A673 (cell line): ENCODE measurements at places on chromosomes 2 and 18. TPM values are rescaled to one million over a fixed set of nuclear protein-coding genes. Genes with fewer than 3 reads are reported as not detected.
A peak's percentile ranks its signal among the peaks of the same experiment; 100 is the strongest.

DNA sequence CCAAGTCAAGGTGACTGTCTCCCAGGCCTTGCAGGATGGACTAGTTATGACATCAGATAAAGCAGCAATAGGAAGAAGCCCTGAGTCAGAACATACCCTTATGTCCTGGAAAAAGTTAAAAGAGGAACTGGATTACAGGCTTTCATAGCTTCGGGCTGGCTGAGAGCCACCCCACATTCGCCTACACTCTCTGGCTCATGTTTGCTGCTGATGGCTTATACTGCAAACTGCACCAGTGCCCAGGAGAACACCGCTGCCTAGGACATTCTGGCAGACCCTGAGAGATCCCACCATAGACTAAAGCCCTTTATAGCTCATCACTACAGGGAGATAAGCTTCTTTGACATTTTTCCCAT is 20.3 kb downstream of the SLC8A1 start:
- no peaks in the 10 kb centered on the region for H3K36me3 ChIP-seq
- DNase-seq = no peak
- no peak overlapping the region for H3K4me3 ChIP-seq
- no peak overlapping the region for H3K27ac ChIP-seq
- no peaks in the 10 kb centered on the region for H3K4me1 ChIP-seq
- H3K27me3 ChIP-seq = no peaks in the 10 kb centered on the region

Gene ACTG2
- 0.59 and 2.7 TPM in 2 replicates for total RNA-seq

Gene ZRANB3
- 15.3 and 17.1 TPM in 2 replicates for total RNA-seq

- no peak overlapping the region for H3K4me3 ChIP-seq
- H3K4me1 ChIP-seq = no peaks in the 10 kb centered on the region
These were observed 312.9 kb upstream of the CDH19 start for GRCh38 chr18:66916834-66917233.

DNA sequence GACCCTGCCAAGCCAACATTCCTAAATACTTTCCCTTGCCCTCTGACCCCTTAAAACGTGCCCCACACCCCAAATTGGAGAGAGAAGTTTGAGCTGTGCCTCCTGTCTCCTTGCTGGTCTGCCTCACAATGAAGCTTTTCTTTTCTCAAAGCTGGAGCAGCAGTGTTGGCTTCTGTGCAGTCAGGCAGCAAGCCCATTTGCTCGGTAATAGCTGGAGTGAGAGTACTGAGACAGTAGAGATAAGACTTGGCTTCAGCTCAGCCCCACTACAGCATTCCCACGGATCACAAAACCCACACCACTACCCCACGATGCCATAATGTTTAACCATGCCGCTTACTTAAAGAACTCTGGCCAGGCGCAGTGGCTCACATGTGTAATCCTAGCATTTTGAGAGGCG is 73.0 kb downstream of the NCAPH start:
- no peak overlapping the region for H3K27ac ChIP-seq
- no peaks in the 10 kb centered on the region for H3K36me3 ChIP-seq
- no peaks in the 10 kb centered on the region for H3K27me3 ChIP-seq
- H3K4me3 ChIP-seq = no peak overlapping the region

DNA sequence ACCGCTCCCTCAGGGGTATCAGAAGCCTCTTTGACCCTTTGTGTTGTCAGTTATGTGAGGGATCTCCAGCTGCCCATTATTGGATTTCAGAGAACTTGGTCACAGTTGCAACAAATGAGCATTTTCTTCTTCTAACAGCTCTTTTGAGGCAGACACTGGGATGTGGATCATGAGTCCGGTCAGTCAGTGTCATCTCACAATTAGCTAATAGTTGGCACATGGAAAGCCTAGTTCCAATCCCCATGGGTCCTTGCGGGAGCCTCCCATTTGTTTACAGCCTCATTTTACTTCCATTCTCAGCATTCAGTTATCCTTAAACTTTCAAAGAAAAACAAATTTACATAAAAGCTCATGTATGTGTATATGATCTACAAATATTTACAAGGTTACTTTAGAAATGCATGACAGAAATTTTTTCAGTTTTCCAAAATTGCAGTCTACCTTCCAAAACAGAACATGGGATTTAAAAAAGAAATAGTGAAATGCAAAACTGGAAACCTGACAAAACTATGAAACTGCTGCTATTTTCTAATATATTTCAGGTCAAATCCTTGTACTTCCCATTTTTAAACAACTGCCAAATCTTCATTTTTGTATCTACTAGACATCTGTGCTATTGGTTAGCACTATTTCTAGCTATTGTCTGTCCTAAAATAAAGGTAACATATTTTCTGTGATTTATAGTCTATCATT is 547.1 kb upstream of the ZEB2 start:
- DNase-seq = no peak
- H3K27me3 ChIP-seq = no peaks in the 10 kb centered on the region
- peaks cover 22% of the 10 kb centered on the region for H3K4me1 ChIP-seq
- peak overlapping the region; percentile 60 for H3K27ac ChIP-seq
- H3K4me3 ChIP-seq = no peak overlapping the region

Gene PROKR1
- 15.7 and 19.6 TPM in 2 replicates for total RNA-seq

Gene PROC
- 0.37 TPM in 1 of 2 replicates, not detected in the other for total RNA-seq

Gene FAM161A
- 12.8 and 14.9 TPM in 2 replicates for total RNA-seq

GRCh38 chr2:237348281-237348865 is 65.6 kb downstream of the COL6A3 start:
- no peak overlapping the region for H3K27ac ChIP-seq
- H3K4me1 ChIP-seq = no peaks in the 10 kb centered on the region
- H3K27me3 ChIP-seq = peaks cover 40% of the 10 kb centered on the region

GRCh38 chr2:29074411-29074810 is at the start of gene PCARE:
Gene PCARE, minus strand, starts transcription at chr2:29074523. Its CDS starts 262 bp downstream, at chr2:29074261.
- no peaks in the 10 kb centered on the region for H3K36me3 ChIP-seq
- no peak within 1 kb of the TSS for H3K4me3 ChIP-seq
- DNase-seq = no peak
- H3K27ac ChIP-seq = no peak within 1 kb of the TSS

Gene SERPINB2
- 1.7 and 2.5 TPM in 2 replicates for total RNA-seq

Gene KCNG3
- 1.5 and 1.7 TPM in 2 replicates for total RNA-seq

Gene SF3B1
- 287 and 297 TPM in 2 replicates for total RNA-seq

- no peak overlapping the region for H3K4me3 ChIP-seq
- DNase-seq = no peak
- no peak overlapping the region for H3K27ac ChIP-seq
These were observed 6.2 kb upstream of the MATN3 start for GRCh38 chr2:20018601-20019152.

GRCh38 chr2:187939180-187939579 is 352.5 kb upstream of the GULP1 start:
- H3K27me3 ChIP-seq = no peaks in the 10 kb centered on the region
- no peaks in the 10 kb centered on the region for H3K36me3 ChIP-seq
- no peak overlapping the region for H3K27ac ChIP-seq
- H3K4me3 ChIP-seq = no peak overlapping the region

GRCh38 chr2:218658671-218659257 is 659 bp downstream of the ZNF142 start:
- peaks cover 57% of the 10 kb centered on the region for H3K36me3 ChIP-seq
- H3K27me3 ChIP-seq = no peaks in the 10 kb centered on the region
- peak; percentile 62 for DNase-seq
- peak overlapping the region; percentile 85 for H3K27ac ChIP-seq
- H3K4me1 ChIP-seq = peaks cover 6% of the 10 kb centered on the region

DNA sequence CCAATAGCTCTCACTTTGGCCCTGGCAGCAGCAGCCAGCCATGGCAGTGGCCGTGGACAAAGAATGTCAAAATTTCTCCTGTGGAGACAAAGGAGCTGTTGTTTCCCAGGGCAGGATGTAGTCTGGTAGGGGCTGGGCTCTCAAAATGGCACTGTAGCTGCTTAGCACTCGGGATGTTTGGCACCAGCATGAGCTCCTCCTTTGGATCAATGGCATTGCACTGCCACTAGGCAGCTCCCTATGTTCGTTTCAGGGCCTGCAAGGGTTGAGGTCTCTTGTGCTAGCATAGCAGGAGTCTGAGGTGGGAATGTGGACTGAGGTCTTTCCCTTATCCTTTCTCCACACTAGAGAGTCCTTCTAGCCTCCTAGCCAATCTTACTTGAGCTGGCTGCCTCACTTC is 948.8 kb upstream of the FAM98A start:
- H3K4me1 ChIP-seq = no peaks in the 10 kb centered on the region
- no peak overlapping the region for H3K4me3 ChIP-seq
- no peaks in the 10 kb centered on the region for H3K27me3 ChIP-seq
- H3K36me3 ChIP-seq = no peaks in the 10 kb centered on the region

Gene PTGR3
- total RNA-seq = 6.9 and 7.4 TPM in 2 replicates

Gene MOGAT1
- total RNA-seq = not detected in 2 replicates

- no peak for DNase-seq
- H3K27me3 ChIP-seq = no peaks in the 10 kb centered on the region
- no peaks in the 10 kb centered on the region for H3K4me1 ChIP-seq
- no peak overlapping the region for H3K4me3 ChIP-seq
- no peak overlapping the region for H3K27ac ChIP-seq
These were observed 1549.7 kb upstream of the ACVR2A start for GRCh38 chr2:146295080-146295670.

GRCh38 chr2:25174192-25174861 is 5.9 kb upstream of the POMC start:
- H3K4me3 ChIP-seq = no peak overlapping the region
- H3K4me1 ChIP-seq = no peaks in the 10 kb centered on the region
- H3K27me3 ChIP-seq = peaks cover 18% of the 10 kb centered on the region
- H3K27ac ChIP-seq = no peak overlapping the region

Gene SP110
- total RNA-seq = 11.0 and 11.6 TPM in 2 replicates

Gene HOXD11
- 107 and 123 TPM in 2 replicates for total RNA-seq

DNA sequence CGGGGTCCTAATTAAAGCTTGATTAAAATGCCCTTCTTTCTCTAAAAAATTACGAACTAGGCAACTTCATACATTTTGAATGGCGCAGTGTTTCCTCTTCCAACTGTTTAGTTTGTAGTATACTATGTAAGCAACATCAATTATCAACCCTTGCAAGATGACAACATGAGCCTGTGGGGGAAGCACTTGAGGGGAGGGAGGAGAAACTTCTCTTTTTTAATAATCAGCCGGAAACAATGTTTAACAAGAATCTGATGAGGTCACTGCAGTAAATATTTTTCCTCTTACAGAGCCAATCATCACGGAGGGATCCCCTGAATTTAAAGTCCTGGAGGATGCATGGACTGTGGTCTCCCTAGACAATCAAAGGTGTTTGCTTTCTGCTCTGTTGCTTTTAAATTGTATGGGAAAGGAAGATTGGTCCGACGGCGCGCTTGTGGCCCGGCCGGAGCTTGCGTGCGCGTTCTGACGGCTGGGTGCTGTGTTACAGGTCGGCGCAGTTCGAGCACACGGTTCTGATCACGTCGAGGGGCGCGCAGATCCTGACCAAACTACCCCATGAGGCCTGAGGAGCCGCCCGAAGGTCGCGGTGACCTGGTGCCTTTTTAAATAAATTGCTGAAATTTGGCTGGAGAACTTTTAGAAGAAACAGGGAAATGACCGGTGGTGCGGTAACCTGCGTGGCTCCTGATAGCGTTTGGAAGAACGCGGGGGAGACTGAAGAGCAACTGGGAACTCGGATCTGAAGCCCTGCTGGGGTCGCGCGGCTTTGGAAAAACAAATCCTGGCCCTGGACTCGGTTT is 5.3 kb upstream of the DLX1 start:
- H3K4me3 ChIP-seq = no peak overlapping the region
- H3K4me1 ChIP-seq = peaks cover 20% of the 10 kb centered on the region
- H3K27me3 ChIP-seq = no peaks in the 10 kb centered on the region
- DNase-seq = peak; percentile 49

- no peaks in the 10 kb centered on the region for H3K27me3 ChIP-seq
- DNase-seq = peak; percentile 18
- no peak overlapping the region for H3K4me3 ChIP-seq
- H3K4me1 ChIP-seq = no peaks in the 10 kb centered on the region
- no peaks in the 10 kb centered on the region for H3K36me3 ChIP-seq
- H3K27ac ChIP-seq = no peak overlapping the region
These were observed 279.4 kb downstream of the CCDC178 start for GRCh38 chr18:33161131-33161530.

Gene EPB41L3
- total RNA-seq = 0.20 and 0.86 TPM in 2 replicates

- H3K27me3 ChIP-seq = no peaks in the 10 kb centered on the region
- no peaks in the 10 kb centered on the region for H3K4me1 ChIP-seq
- no peaks in the 10 kb centered on the region for H3K36me3 ChIP-seq
- no peak overlapping the region for H3K4me3 ChIP-seq
These were observed 185.0 kb upstream of the HS6ST1 start for GRCh38 chr2:128503399-128504245.

GRCh38 chr2:71705171-71705960 is 252.0 kb downstream of the DYSF start:
- no peak for DNase-seq
- no peaks in the 10 kb centered on the region for H3K4me1 ChIP-seq
- H3K36me3 ChIP-seq = no peaks in the 10 kb centered on the region
- no peak overlapping the region for H3K27ac ChIP-seq

Gene ARL4C
- 3.0 and 3.5 TPM in 2 replicates for total RNA-seq

DNA sequence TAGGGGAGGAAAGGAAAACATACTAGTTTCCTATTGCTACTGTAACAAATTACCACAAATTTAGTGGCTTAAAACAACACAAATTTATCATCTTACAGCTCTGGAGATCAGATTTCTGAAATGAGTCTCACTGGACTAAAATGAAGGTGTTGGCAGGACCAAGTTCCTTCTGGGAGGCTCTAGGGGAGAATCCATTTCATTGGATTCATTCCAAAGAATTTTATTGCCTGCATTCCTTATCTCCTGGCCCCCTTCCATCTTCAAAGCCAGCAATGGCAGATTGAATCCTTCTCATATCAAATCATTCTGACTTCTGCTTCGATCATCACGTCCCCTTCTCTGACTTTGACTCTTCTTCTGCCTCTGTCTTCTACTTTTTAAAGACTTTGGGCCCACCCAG is 250.9 kb downstream of the IRS1 start:
- H3K4me1 ChIP-seq = peaks cover 7% of the 10 kb centered on the region
- no peaks in the 10 kb centered on the region for H3K36me3 ChIP-seq
- H3K27me3 ChIP-seq = no peaks in the 10 kb centered on the region

GRCh38 chr18:43893001-43893637 is 615.8 kb upstream of the SYT4 start:
- no peaks in the 10 kb centered on the region for H3K4me1 ChIP-seq
- no peak overlapping the region for H3K4me3 ChIP-seq
- DNase-seq = no peak
- no peaks in the 10 kb centered on the region for H3K36me3 ChIP-seq
- H3K27me3 ChIP-seq = no peaks in the 10 kb centered on the region

GRCh38 chr2:18900691-18901141 is 311.3 kb upstream of the NT5C1B start:
- peaks cover 5% of the 10 kb centered on the region for H3K27me3 ChIP-seq
- no peaks in the 10 kb centered on the region for H3K36me3 ChIP-seq
- H3K27ac ChIP-seq = no peak overlapping the region
- no peak for DNase-seq
- no peaks in the 10 kb centered on the region for H3K4me1 ChIP-seq
- no peak overlapping the region for H3K4me3 ChIP-seq

Gene ADRA2B
- total RNA-seq = 0.11 TPM in 1 of 2 replicates, not detected in the other

DNA sequence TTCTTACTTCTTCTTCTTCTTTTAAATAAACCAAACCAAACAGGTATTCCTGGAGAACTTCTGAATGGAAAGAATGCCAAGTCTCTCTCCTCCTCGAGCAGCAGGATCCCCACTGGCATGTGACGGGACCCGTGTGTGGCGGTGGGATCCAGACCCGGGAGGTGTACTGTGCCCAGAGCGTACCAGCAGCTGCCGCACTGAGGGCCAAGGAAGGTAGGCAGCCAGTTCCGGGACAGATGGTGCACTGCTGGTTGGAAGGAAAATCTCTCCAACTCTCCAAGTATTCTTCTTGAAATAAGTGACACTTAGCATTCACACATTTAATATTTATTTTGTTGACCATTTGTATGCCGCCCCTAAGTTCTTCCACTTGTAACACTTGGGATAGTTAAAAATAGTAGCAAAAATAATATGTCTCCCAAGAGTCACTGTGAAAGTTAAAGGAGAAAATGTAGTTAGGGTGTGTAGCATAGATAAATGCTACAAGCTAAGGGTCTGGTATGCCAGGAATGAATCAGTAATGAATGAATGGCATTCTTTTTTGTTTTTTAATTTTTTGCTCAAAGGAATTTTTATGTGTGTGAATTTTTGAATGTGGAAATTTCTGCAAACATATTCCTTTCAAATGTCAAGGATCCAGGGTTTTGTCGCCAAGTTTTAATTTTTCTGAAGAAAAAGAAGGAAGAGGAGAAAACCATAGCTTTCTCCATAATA is 349.9 kb downstream of the THSD7B start:
- no peaks in the 10 kb centered on the region for H3K4me1 ChIP-seq
- H3K27ac ChIP-seq = no peak overlapping the region
- no peaks in the 10 kb centered on the region for H3K36me3 ChIP-seq
